ENCODE measurements at places on chromosomes 5 and 9.

DNA sequence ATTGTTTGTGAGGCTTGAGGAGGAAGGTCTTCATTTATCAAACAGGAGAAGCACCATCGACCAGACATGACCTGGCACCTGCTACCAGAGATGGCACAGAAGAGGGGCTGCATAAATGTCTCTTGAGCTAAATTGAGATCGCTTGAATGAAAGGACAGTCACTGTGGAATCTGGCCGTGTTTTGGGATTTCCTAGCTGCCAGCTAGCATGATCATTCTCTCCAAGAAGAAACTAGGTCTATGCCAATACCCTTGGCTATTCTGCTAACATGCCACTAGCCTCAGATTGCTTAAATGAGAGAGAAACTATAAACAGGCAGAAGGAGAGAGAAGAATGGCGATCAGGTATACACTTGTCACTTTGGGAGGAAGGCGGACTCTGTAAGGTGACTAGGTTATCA lies 249.3 kb downstream of the CRB2 start:
- no peak for DNase-seq

DNA sequence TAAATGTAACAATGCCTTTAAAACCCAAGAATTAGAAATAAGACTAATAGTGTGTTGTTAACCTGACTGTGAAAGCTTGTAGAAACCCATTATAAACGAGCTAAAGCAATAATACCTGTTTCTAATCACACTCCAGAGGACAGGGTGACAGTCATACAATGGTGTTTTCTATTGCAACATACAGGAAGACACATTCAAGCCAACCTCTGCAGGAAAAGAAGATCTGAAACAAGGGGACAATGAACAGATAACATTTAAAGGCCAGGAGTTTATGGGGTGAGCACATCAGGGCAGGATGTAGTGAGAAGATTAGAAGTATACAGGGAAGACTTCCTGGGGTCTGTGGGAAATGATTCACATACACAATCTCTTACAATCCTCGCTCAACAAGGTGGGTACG lies 13.8 kb downstream of the BARHL1 start:
- no peak for DNase-seq

DNA sequence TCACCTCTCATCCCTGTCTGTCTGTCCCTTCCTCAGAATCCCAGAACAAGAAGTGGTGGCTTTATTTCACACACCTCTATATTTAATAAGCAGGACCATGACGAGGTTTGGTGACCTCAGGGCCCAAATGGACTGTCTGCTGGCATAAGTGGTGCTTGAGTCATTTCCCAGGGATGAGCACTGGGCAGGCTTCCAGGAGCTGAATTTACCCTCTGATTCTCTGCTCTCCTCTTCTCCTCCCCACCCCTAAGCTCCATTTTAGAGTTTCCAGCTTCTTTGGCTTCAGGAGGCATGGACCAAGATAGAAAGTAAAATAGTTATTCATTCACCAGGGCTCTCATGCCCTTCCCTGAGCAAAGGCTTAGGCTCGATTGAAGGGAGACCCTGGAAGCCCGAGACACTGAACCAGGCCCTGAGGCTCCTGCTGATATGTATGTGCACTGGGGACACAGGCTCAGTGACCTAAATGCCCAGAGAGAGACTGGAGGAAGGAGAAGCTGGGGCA lies 69.1 kb downstream of the PPARGC1B start:
- DNase-seq: no peak

GRCh38 chr9:74728176-74728575 lies 159.5 kb downstream of the TRPM6 start:
- no peak for DNase-seq

- no peak for DNase-seq
Measured at GRCh38 chr5:134938030-134938429, 29.7 kb upstream of the CATSPER3 start.

- no peak for DNase-seq
Measured at GRCh38 chr5:42828671-42829070, 17.0 kb upstream of the SELENOP start.

GRCh38 chr5:139671096-139671841 lies 23.1 kb downstream of the CXXC5 start:
- no peak for DNase-seq

DNA sequence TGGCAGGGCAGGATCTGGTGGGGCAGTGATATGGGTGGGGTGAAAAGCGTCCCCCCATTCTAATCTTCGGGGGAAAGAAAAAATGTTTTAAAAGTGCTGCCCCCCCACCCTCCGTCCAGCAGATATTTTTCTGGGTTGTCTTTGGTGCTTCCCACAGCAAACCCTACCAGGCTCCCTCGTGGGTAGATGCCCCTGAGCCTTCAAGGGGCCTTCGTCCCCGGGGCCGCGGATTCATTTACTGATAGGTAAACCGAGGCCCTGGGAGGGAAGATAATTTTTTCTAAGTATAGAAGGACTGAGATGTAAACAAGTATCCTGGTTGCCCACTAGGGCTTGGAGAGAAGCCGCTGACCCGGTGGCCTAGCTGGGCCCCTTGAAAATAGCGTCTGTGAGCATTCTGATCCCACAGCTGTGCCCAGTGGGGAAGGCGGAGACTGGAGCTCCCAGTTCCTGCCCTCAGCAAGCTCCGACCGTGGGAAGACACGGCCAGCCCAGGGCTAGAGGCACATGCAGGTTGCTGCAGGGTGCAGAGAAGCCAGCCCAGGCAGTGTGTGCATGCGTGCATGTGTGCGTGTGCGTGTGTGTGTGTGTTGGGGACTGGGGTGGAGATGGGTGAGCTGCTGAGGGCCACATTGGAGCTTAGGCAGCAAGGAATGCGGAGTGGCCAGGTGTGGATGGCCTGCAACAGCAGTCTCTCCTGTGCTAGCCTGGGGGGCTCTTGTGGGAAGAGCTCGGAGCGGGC lies 6.0 kb upstream of the RXRA start:
- DNase-seq: no peak

DNA sequence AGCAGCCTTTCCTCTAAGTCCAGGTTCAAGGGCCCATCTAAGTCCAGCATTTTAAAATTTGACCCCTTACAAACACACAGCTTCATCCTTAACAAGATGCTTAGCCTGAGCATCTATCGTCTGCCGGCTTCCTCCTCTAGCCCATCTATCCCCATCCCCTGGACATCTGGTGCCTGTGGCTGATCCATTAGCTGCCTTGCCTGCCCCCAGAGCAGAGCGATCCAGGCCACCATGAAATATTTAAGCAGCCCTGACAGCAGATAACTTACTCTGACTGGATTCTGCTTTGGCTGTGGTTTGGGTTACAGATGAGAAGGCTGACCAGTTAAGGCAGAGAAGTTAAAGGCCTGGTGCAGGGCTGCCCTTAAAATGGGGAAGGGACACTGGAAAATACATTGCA lies 30.9 kb upstream of the CPEB4 start:
- DNase-seq: no peak

DNA sequence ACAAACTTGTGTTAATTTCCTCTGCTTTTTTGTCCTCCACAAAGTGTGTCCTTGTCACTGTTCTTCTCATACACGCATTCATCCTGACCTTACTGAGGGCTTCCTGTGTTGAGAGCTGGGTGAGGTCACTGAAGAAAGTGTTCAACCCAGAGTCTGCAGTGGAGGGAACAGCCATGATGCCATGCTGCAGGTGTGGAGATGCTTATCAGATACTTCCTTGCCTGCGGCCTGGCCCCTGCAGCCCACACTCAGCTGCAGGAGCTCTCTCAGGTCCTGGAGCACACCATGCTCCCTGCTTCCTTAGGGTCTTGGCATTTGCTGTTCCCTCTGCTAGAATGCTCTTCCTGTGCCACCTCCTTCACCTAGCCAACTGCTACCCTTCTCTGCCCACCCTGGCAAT lies 108.1 kb upstream of the SPRY4 start:
- peak; percentile 70 for DNase-seq

DNA sequence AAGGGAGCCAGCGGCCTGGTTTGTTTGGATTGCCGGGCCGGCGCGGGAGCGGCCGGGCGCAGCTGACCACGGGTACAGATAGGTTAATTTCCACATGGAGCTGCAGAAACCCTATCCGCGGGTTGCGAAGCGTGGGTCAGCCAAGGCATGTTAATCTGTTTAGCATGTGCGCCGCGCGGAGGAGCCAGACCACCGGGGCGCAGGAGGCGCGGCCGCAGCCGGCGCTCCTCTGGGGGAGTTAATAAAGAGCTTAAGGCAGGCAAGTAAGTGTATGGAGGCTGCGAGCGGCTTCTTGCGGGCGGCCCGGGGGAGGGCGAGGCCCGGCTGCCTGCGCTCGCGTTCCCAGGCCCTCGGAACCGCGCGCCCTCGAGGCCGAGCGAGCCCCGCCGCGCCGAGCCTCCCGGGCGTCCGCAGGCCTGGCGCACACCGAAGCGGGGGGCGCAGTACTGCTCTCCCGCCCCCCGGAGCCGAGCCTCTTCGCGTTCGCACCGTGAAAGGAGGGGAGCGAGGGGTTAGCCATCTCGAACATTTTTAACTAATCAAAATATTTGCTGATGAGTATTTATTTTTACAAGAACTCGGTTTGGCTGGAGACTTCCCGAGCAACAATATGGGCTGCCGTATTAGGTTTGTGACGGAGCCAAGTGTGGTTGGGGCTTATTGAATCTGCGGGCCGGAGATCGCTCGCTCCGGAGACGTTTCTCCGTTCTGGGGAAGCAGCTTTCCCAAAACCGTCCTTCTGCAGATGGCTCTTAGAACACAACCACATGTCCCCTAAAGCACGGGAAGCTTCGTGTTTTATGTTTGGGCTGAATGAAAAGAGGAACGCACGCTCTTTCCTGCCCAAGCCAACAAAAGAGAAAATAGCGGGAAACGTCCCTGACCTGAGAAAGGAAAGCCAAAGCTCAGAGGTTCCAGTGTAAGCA lies 28.8 kb downstream of the FOXD1 start:
- no peak for DNase-seq

- no peak for DNase-seq
Measured at GRCh38 chr9:90726215-90726614, 75.4 kb upstream of the SYK start.

DNA sequence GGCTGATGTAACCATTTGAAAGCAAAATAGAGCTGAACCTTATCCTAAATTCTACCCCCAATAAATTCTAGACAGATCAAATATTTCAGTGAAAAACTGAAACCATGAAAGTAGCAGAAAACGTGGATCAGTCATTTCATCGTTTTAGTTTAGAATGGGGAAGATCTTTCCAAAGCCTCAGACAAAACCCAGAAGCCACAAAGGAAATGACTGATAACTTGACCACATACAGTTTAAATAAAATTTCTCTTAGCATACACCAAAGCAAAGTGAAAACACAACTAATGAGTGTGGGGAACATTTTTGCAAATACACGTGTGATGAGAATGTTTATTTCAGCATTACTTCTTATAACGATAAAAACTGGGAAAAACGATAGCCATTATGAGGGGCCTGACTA lies 284.8 kb downstream of the ADGRV1 start:
- DNase-seq: no peak

- no peak for DNase-seq
Measured at GRCh38 chr5:83085106-83085505, 7.8 kb downstream of the XRCC4 start.

DNA sequence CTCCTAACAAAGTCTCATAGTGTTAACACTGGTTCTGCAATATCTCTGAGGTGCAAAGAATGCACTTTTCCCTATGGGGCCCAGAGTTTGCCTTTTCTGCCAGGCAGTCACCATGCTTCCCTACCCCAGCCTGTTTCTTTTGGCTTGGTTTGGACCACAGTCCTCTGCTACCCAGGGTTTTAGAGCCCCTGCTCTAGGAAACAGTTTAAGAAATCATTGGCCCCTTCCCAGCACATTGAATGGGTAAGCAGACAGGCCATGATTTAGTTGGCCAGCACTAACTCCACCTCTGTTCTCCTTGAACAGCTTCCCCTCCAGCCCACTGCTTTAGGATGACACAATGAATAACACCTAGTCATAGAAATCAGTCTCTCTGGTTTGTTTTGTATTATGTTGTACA lies 73.2 kb downstream of the UBAP1 start:
- DNase-seq: no peak

DNA sequence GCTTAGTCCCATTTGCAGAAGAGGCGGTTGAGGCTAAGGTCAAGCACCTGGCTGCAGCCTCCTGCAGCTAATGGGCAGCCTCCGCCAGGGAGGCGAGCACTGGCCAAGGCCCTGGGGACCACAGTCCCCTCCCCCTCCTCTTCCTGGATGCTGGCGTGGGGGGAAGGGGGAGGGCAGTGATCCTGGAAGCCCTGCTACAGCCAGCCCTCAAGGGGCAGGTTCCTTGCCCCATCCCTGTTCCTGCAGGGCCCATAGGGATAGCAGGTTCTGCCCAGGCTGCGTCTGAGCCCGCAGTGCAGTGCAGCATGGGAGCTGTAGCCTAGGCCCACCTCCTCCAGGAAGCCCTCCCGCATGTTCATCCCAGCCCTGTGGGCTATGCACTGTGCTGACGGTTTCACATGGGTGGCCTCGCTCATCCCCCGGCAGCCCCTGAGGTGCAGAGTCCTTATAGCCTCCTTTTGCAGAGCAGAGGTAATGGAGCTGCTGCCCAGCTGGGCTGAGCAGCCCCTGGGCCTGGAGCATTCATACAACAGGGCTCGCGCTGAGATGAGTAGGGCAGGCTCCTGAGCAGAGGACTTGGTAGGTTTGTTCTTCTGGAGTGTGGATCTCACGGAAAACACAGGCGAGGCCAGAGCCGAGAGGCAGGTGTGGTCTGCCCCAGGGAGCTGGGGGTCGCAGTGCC lies 36.0 kb downstream of the KCNT1 start:
- DNase-seq: no peak

GRCh38 chr5:139404484-139404840 lies 573 bp upstream of the SPATA24 start:
- DNase-seq: no peak

DNA sequence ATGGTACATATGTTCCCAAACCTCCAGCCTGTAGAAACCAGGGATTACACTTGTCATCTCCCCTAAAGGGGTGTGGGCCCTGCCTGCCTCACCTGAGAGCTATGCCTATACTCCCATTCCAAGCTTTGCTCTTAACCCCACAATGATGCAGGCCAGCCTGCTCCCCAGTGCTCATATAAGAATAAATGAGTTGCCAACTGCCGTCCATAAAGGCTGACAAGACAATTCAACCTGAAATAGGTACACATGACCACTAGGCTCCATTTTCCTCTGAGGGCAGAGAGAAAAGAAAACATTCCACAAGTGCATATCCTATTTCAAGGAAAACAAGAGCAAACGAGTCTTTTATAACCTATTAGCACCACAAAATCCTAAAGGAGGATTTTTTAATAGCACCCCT lies 28.4 kb downstream of the SKP1 start:
- DNase-seq: no peak

- no peak for DNase-seq
Measured at GRCh38 chr9:125621170-125621569, 85.8 kb downstream of the MAPKAP1 start.

- peak; percentile 83 for DNase-seq
Measured at GRCh38 chr5:57221049-57221568, 47.2 kb downstream of the GPBP1 start.
